Left ventricle myocardium superior (tissue), 1 donor: ENCODE measurements at places on chromosomes 3 and 15. TPM values are rescaled to one million over a fixed set of nuclear protein-coding genes. Genes with fewer than 3 reads are reported as not detected.

Gene SRGAP3
- total RNA-seq, result 6.4 TPM

Gene CASR
- not detected for total RNA-seq

Gene SLC25A36
- total RNA-seq, result 86.2 TPM

DNA sequence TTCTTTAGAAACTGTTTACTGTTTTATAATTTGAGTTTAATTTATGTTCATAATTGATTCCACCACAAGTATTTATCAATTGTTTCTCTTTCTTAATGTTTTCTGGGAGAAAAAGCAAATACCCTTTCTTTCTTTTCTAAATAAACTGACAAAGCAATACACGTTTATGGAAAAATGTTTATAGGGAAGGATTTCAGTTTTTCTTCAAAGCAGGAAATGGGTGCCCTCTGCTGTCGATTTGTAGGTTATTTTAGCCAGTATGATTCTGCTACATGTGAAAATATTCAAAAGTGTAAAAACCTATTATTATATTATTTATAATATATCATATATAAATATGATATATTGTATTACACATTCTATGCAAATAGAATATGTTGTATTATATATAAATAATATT, 921.0 kb upstream of the ROBO1 start:
- no peak for DNase-seq

- no peak for DNase-seq
Observed at GRCh38 chr3:129855832-129856419, 37.6 kb downstream of the TMCC1 start.

DNA sequence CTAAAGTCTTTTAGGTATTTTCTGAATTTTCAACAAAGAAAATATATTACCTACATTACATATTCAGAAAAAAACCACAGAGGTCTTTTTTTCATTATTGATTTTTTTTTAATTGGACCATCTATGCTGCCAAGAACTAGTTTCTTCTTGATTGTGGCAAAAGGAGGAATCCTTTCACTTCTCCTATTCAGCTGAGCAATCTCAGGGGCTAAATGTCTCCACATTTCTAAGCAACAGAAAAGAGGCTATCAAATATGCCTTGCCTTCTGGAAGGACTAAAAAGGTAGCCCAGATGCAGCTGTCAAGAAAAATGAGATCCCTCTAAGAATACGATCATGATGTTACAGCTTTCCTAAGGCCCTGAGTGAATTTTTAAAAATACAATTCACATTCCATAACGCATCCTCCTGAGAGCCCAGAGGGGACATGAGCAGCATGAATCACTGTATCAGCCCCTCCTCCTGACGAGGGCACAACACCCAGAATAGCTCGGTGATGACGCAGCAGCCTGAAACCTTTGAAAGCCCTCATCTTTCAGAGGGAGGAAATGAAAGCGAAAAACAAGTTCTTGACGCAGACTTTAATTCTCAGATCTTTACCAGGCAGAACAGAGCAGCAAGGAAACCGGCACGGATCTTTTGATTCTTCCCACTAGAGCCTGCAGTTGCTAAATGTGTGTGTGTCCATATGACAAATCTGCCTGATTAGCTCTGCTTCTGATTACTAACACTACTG, 24.6 kb downstream of the RUBCN start:
- DNase-seq, result peak; percentile 85

GRCh38 chr3:278300-279064, 81.9 kb downstream of the CHL1 start:
- no peak for DNase-seq

DNA sequence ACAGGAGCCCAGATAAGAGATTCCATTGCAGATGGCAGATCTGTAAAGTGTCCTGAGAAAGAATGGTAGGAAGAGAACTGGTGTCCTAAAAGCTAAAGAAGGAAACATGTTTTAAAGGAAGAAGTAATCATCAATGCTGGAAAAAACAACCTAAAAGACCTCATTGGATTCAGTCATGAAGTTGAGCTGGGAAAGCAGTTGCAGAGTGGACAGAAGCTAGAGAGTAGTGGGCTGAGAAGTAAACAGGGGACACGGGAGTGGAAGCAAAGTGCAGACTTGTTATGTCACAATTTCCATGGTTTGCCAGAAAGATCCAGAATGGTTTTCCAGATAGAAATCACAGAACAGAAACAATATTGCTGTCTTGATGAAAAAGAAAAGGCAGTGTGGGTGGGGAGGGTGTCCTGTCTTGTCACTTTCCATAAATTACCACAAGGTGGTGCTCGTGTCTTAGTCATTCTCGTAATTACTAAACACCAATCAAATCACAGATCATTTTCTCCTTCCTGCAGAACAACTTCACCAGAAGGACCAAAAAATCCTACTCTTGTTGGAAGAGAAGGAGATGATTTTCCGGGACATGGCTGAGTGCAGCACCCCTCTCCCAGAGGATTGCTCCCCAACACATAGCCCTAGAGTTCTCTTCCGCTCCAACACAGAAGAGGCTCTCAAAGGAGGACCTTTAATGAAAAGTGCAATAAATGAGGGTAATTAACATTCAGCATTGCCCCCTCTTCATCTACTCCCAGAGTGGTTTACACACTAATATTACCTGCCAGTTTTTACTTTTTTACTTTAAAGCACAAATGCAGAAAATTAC, 64.5 kb downstream of the KLHL25 start:
- DNase-seq, result no peak

- DNase-seq, result no peak
Observed at GRCh38 chr3:78273326-78273725, 1233.4 kb downstream of the ROBO2 start.

- no peak for DNase-seq
Observed at GRCh38 chr15:47707391-47707790, 9.9 kb upstream of the SEMA6D start.

- DNase-seq, result no peak
Observed at GRCh38 chr15:38860674-38861073, 296.1 kb upstream of the RASGRP1 start.
